ENCODE measurements at places on chromosomes 2 and 18.

- DNase-seq, result no peak
Measured at GRCh38 chr2:200129721-200130462, 174.5 kb downstream of the MAIP1 start.

GRCh38 chr18:41905786-41906527 lies 49.1 kb upstream of the PIK3C3 start:
- DNase-seq, result no peak

DNA sequence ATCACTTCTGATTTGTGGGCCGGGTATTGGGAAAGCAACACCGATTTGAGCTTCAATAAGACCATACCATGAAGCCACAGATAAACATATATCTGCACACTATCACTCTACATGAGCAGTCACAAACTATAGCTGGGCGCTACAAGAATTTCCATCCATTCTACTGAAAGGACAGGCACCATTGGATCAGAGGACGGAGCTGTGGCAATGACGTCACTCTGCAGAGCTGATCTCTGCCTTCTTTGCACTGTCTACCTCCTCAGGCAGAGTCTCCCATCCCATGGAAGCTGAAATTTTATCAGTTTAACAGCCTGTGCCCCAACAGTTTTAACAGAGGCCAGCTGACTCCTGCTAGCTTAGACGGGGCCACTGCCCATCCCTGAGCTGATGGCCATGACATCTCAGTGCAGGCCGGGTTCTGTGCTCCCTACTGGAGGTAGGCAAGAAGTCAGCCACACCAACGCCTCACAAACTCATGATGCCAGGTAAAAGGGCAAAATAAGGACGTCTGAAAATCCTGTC lies 389.6 kb upstream of the SALL3 start:
- no peak for DNase-seq

DNA sequence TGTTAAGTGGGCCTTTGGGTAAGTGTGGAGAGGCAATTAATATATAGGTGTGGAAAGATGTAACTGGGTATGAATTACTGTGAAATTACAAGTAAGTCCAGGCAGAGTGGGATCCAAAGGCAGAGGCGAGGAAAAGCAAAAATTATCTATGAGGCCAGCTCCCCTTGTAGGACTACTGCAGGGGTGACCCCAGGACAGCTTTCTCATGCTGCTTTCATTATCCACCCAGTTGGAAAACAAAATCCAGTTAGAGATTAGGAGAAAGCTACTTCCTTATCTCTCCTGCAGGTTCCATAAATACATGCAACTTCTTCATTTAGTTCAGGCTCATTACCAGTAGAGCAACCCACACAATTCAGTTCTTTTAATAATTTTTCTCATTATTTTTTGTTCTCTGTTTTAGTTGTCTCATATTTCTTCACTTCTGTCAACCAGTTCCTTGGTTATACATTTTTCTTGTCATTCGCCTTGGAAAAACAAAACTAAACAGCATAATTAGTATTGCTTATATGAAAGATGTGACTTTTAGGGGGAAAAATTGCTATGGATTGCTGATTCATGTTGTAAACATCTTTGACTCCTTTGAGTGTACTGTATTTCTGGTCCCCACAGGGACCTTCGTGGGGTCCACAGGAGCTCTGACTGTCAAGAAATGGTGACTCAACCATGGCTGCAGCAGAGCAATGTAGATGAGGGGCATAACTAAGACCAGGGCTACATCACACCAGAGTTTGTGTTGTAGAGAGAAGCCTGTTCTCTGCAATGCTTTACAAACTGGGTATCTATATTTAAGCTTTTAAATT lies 110.4 kb upstream of the PARD3B start:
- DNase-seq, result no peak

GRCh38 chr2:71611247-71611646 lies 157.9 kb downstream of the DYSF start:
- no peak for DNase-seq

DNA sequence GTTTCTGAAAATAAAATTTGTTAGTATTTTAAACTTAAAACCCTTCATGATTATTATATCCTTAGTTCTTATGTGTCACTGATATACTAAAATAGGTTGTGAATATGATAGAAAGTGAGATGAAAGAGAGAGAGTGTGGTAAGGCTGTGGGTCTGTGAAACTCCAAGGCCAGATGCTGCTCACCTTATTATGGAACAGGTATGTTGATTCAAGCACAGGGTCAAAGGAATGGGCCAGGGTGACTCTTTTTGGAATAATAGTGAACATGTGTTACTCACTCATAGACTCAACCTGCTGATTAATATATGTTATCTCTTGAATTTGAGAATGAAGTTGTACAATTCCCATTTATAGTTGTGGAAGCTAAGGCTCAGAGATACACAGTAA lies 70.7 kb upstream of the FN1 start:
- no peak for DNase-seq

DNA sequence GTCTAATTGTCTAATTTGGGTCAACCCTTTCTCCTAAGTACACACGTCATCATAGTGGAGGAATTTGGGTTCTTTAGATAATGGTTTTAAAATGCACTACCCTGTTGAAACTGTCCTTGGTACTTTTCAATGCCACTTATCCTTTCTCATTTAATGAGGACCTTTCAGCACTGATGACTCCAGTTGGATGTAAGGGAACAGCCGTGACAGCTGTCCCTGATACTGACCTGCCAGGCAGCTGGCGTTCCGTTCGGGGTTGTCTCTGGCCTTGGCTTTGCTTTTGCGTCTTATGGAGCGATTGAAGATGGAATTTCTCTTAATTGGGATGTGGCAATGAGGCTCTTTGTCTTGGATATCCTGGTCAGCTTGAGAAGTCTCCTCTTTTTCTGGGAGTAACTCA lies 38.7 kb downstream of the NGEF start:
- DNase-seq, result no peak

DNA sequence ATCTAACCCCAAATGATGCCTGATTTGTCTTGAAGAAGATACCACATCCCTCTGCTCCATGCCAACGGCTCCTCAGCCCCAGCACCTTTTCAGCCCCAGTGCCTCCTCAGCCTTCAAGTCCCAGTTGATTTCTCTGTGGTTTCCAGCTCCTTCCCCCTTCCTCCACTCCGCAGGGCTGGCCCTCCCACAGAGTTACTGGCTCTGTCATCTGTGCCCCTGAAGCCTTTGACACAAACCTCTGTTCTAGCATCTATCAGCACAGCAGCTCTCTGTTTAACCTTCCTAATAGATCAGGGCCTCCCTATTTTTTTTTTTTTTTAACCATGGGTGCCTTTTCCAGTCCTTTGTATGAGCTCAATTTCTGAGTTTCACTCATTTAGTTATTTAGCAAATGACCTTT lies 201.3 kb upstream of the CXCR4 start:
- DNase-seq, result peak; percentile 57

GRCh38 chr18:3148930-3149535 lies 70.7 kb downstream of the MYOM1 start:
- no peak for DNase-seq

DNA sequence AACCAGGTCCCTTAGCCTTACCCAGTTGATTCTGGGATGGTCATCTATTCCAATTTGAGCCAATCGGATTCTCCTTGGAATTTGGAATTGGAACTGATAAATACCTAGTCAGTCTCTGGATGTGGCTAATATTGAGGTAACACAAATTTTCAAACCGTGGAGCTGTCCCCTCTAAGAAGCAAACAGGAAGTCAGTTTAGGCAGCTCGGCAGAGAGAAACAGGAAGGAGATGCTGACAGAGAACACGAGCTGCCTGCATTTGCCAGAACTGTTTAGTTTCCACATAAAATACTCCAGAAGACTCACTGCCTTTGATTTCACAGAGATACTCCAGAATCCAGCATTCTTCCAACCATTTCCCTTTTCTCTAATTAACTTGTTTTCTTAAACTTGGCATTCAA lies 1024.9 kb downstream of the BCL11A start:
- DNase-seq, result no peak

DNA sequence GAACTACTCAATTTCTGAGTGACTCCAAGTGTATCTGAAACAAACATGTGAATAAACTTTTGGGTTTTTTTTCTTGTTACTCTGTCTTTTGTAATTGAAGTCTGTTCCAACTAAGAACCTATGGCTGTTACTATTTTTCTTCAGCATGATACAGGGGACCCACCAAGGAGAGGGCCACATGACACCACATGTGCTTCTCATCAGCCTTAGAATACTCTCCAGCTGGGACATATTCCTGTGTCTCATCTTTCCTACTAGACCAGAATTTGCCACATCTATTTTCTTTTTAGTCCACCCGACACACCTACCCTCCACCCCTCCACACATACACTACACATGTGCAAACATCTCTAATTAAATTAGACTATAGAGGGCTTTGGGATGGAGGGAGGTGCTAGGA lies 191.7 kb upstream of the NDUFV2 start:
- no peak for DNase-seq

DNA sequence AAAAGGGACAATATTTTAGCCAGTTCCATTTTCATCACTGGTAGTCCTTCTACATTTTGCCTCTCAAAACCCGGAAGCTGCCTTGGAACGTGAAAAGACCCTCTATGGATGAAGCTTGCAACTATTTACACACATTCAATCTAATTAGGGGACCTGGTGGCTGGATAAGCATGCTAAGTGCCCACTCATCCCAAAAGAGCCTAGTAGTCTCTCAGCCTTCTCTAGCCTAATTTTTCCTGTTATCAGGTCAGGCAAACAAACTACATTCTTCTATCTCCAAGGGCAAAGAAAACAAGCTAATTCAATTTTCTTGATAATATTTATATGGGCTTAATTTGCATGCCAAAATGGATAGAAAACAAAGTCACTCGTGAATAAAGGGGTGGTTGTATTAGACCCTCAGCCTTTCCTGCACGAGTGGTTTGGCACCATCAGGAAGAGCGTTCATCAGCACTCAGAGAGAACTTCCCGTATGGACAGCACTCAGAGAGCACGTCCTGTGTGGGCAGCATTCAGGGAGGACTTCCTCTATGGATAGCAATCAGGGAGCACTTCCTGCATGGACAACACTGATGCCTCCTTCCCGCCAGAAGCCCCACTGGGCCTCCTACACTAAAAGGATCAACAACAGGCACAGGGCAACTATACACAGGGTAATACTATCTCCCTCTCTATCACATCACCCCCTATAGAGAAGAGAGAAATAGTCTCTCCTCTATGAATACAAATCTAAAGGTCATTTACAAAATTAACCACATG lies 122.2 kb downstream of the RBMS1 start:
- DNase-seq, result no peak

- DNase-seq, result no peak
Measured at GRCh38 chr2:10623776-10624175, 66.0 kb downstream of the NOL10 start.

DNA sequence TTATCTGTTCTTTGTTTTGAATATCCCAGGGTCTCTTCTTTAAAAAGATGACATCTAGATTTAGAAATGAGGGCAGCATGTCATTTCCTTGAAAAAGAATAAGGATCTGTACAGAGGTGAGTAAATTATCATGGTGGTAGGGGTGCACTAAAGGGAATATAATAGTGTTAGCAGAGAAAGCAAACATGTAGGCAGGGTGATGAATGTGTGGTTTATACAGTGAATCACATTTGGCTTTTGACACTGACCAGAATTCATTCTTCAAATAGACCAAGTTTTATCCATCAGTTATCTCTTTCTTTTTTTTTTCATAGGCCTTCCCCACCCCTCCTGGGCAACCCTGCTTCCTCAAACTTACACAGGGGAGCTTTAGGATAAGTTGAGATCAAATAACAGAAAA lies 184.5 kb upstream of the LRP1B start:
- DNase-seq, result no peak

- no peak for DNase-seq
Measured at GRCh38 chr18:50619861-50620275, 60.0 kb downstream of the MAPK4 start.

GRCh38 chr18:47915229-47915628 lies 15.2 kb downstream of the SMAD2 start:
- DNase-seq, result no peak

DNA sequence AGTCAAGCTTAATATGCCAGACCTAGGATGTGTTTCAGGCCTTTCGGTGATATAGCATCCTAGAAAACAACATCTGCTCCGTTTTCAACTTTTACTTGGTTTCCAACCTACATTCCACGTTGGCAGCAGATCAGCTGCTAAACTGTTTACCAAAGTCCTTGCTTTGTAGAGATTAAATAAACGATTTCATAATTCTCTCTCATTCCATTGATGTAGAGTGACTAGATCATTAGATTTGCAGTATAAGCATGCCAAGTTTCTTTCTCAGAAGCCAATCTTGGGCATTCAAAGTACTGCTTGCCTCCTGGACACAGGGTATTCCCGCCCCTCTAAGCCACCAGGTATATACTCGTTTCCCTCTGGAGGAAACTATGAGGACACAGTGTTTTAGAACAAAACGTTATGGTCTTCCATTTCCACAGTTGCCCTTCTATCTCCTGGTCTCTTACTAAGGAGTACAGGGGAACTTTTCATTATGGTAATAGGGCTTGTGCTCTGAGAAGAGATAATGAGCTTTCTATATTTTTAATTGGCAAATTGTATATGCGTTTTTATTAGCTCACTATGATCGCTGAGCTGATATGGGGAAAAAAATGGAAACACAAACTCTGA lies 10.5 kb upstream of the INSIG2 start:
- no peak for DNase-seq

GRCh38 chr2:50225021-50225928 lies 806.7 kb downstream of the NRXN1 start:
- no peak for DNase-seq

DNA sequence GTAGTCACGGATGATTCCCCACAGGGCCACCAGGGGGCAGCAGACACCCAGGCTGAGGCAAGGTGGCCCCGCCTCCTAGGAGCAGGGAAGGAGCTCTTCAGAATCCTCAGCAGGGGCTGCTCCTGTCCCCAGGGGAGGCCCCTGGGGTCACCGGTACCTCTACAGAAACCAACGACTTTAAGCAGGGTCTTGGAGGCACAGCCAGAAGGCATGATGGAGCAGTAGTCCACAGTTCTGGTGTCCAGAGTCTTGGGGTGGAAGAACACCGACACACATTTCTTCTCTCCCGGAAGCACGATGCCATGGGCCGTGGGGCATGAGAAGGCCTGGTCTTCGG lies 11.5 kb downstream of the CFAP65 start:
- peak; percentile 80 for DNase-seq

DNA sequence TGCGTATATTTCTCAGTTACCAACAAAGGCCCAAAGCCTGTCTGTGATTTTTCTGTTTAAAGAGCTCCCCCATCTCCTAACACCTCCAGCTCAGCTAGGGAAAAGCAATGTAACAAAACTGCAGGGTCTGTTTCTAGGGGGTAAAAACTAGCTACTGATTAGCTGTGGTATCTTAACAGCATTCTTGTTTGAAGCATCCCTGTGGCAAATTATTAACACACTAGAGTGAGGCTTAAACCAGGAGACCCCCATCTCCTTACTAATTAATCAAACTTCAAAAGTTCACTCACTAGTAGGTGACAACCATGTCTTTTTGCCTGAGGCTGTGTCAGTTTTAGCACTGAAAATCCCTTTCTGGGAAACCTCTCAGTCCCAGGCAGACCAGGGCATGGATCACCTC lies 186.2 kb upstream of the PARD3B start:
- DNase-seq, result no peak

- DNase-seq, result no peak
Measured at GRCh38 chr2:102424754-102425153, 1.8 kb downstream of the IL18RAP start.

- no peak for DNase-seq
Measured at GRCh38 chr2:240507060-240507777, 50.6 kb downstream of the ANKMY1 start.

- DNase-seq, result no peak
Measured at GRCh38 chr18:2564373-2564772, 6.9 kb downstream of the METTL4 start.

- DNase-seq, result no peak
Measured at GRCh38 chr2:1661891-1662605, 82.3 kb downstream of the PXDN start.

GRCh38 chr2:234761910-234762309 lies 189.9 kb upstream of the SH3BP4 start:
- no peak for DNase-seq
